ENCODE measurements at places on chromosomes 16 and 17.

DNA sequence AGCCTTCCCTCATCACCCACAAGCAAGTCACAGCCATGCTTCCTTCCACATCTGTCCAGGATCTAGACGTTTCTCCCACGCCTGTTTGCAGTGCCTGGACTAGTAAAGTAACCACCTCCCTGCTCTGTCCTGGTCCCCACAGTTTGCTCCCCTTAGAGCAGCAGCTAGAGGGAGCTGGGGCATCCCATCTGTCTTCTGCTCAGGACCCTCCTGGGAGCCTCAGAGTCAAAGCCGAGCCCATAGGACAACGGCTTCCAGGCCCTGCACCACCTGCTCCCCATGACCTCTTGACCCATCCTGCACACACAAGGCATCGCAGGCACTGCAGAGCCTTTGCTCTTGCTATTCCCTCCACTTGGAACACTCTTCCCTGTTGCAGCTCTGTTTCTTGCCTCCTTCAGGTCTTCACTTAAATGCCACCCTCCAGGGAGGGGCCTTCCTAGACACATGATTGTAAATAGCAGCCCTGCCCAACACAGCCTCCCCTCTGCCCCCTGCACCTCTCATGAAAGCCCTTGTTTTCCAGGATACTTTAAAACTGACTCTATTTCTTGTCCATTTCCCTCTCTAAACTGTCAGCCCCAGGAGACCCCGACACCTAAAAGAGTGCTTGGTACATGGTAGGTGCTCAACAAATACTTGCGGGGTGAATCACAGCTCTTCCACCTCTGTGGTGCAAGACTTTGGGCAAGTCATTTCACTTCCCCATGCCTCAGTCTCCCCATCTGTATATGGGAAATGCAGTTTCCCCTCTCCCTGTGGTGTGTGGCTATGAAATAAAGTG is 3.1 kb downstream of the NATD1 start:
- peak; percentile 63 for DNase-seq

- DNase-seq, result no peak
Observed at GRCh38 chr16:47162670-47163420, 19.1 kb upstream of the NETO2 start.

DNA sequence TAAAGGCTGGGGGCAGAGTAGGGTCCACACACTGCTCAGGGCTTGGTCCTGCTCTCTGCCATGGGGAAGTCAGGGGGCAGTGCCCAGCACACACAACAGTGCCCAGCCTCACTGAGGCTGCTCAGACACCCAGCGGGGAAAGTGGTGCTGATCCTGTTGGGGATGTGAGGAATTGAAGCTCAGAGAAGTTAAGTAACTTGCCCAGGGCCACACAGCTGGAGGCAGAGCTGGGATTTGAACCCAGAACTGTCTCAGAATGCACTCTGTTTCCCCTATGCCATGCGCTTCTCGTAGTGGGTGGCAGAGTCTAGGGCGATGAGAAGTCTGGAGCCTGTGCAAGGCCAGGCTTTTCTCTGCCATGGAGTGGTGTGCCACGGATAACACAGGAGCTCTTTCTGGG is 59.3 kb downstream of the SDK2 start:
- DNase-seq, result no peak

DNA sequence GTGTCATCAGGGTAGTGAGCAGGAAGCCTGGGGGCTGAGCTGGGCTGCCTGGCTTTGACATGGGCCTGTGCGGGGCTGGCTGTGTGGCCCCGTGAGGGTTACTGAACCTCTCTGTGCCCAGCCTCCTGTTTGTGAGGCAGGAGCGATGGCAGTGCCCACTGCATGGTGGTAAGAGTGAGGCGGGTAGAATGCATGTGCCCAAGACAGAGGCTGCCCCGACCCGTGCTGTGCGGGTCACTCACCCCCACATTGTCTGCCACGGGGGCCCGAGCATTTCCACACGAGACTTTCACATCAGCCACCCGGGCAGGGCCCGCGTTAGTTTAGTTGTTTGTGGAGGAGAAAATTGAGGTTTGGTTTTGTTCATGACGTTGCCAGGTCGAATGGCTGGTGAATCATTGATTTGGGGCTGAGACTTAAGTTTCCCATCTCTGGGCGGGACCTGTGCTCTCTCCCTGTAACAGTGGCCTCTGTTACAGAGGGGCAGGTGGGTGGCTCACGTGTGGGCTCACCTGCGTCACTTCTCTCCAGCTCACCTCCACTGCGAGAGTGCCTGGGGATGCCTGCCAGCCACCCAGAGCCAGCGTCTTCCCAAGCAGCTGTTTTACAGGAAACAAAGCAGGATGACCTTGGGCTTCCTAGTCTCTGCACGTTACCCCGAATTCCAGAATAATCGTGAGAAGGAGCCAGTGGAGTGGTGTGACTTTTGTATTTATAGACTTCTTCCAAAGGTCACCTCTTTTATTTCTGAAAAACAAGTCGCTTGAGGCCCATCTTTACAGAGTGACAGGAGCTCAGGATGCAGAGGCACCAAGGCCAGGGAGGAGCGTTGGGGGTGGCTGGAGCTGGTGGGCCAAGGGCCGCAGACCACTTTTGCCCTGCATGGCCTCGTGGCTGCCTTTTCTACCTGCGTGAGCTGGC is 150.6 kb downstream of the RPTOR start:
- DNase-seq, result no peak

GRCh38 chr16:591892-592517 is 2.1 kb downstream of the RAB40C start:
- no peak for DNase-seq

GRCh38 chr17:15456496-15456895 is 10.9 kb downstream of the CDRT4 start:
- no peak for DNase-seq

- no peak for DNase-seq
Observed at GRCh38 chr17:20206591-20206990, 197.4 kb downstream of the SPECC1 start.

GRCh38 chr17:76528528-76529223 is 8.8 kb downstream of the CYGB start:
- no peak for DNase-seq

- no peak for DNase-seq
Observed at GRCh38 chr17:43768382-43768781, 9.8 kb upstream of the SOST start.

GRCh38 chr17:10633738-10634379 is 23.2 kb downstream of the MYH3 start:
- DNase-seq, result no peak

- DNase-seq, result no peak
Observed at GRCh38 chr17:64091116-64091515, 38.8 kb downstream of the ERN1 start.

DNA sequence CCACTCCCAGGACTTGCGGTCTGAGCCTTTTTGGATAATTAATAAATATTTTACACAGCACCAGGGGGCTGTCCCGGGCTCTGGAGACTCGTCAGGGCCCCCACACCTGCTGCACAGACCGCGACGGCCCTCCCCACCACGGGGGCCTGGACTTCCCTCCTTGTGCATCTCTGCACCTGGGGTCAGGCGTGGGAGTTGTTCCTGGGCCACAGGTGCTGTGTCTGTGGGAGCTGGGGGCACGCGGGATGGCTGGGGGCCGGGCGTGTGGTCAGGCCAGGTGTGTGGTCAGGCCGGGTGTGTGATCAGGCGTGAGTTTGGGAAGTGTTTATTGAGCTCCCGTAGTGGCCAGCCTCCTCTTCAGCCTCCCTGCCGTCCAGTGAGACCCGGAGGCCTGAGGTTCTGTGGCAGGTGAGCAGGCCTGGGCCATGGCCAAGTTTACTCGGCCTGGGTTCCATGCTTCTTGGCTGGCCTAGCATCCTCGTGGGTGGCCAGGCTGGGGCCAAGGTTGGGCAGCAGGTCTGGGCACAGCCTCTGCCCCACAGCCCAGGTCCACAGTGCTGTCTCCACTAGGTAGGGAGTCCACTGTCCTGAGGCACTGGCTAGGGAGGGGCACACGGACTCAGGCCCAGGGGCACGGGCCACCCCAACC is 1.9 kb upstream of the STUB1 start:
- DNase-seq, result no peak

DNA sequence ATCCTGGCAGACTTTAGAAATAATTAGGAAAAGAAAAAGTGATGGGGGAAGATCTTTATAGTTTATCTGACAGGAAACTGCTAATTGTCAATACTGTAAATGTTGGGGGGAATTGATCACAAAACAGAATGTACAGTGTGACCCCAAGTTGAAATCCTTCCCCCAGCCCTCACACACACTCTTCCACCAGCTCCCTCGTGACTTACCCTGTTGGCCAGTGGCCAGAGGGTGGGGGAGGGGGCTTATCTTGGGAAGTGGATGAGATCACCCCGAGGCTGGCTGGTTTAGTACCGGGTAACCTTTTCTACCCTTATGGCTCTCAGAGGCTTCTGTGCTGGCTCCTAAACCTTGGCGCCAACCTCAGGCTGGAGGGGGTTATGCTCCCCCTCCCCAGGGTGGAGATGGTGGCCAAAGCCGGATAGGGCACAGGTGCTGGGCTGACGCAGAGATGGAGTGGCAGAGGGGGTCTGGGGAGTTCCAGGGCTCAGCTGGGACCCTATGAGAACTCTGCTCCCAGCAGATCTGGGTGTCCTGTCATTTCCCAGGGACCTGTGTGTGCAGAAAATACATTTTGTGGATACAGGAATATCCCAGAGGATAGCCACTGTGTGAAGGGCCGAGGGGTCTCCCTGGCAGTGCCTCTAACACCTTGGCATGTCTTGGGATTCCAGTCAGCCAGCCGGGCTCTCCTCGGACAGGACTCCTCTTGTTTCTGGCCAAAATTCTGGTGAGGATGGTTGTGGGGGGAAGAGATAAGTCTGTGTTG is 18.6 kb downstream of the CDH16 start:
- peak; percentile 83 for DNase-seq

- peak; percentile 72 for DNase-seq
Observed at GRCh38 chr16:22252317-22252716, 44.9 kb upstream of the POLR3E start.

DNA sequence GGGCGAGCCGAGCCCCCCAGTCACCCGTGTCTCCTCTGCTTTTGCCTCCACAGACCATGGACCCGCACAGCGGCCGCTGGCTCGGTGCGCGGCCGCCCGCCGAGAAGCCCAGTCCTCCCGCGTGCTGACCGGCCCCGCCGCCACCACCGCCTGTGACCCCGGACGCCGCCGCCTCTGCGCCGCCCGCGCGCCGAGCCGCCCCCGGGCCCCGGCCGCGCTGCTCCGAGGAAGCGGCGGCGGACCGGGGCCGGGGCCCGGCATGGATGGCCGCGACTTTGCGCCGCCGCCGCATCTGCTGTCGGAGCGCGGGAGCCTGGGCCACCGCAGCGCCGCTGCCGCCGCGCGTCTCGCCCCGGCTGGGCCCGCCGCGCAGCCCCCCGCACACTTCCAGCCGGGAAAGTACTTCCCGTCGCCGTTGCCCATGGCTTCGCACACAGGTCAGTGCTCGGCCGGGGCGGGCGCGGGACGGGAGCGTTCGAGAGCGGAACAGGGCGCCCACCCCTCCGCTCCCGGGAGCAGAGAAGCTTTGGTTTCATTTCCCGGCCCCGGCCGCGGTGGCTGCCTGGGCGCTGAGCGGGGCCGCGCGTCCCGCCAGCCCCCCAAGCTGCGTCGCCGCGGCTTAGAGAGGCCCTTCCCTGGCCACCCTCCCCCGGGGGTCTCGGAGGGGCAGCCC is 4.4 kb downstream of the BAHCC1 start:
- peak; percentile 87 for DNase-seq

- DNase-seq, result peak; percentile 73
Observed at GRCh38 chr17:77948690-77949114, 9.8 kb upstream of the TNRC6C start.

DNA sequence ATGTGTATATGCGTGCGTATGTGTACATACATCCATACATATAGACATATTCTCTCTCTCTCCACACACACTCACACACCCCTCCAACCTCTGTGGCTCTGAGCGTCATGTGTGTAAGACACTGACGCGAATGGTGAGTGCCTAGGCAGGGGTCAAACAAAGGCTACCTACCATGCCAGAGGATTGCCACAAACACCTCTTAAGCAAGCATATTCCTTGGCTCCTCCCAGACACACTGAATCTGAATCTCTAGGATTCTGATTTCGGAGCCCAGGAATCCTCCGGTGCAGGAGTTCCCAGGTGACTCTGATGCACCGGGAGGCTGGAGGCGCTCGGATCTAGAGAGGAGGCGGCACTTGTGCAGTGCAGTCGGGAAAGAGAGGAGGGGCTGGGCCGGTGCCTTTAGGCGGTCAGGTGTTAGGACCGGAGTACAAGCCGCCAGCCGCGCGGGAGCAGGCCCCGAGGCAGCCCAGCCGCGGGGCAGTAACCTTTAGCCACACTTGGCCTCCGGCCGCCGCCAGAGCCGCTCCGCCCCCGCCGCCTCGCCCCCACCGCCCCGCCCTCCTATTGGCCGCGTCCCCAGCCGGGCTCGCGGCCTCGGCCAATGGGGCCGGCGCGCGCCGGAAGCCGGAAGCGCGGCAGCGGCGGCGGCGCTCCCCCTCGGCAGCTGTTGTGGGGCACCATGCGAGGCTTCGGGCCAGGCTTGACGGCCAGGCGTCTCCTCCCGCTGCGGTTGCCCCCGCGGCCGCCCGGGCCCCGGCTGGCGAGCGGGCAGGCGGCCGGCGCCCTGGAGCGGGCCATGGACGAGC is at the start of gene MLYCD:
Gene MLYCD, plus strand, starts transcription at position 653 of the 809 bp plus-strand sequence. Its CDS starts 30 bp downstream, at position 683.
- DNase-seq, result peak; percentile 99

DNA sequence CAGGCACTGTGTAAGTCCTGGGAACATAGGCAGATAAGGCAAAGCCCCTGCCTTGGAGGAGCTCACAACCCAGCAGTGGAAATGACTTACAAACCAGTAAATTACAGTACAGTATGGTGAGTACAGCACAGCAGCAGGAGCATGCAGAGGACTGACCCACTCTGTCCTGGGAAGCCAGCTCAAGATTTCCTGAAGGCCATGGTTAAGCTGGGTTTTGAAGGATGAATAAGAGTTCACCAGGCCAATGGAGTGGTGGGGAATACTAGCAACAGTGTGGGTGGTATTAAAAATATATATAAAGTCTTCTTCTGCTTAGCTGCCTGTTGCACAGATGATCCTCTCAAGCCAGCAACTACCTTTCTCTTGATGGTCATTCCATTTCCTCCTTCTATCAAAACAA is 3.0 kb upstream of the GAN start:
- no peak for DNase-seq

DNA sequence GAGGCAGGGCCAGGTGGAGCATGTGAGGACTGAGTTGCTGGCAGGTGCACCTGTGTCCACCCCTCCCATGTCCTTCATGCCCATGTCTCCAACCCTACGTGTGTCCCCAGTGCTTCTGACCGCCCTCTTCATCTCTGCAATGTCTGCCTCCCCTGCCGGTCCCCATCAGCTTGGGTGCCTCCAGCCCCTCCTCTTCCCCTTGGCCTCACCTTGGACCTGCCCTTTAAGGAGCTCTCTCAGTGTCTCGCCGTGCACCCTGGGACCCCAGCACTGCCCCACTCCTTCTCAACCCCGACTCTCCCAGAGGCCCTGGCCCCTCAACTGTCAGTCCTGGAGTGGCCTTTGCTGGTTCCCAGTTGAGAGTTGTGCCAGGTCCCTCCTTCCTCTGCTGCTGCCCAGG is 15.0 kb downstream of the RIPOR1 start:
- peak; percentile 43 for DNase-seq

DNA sequence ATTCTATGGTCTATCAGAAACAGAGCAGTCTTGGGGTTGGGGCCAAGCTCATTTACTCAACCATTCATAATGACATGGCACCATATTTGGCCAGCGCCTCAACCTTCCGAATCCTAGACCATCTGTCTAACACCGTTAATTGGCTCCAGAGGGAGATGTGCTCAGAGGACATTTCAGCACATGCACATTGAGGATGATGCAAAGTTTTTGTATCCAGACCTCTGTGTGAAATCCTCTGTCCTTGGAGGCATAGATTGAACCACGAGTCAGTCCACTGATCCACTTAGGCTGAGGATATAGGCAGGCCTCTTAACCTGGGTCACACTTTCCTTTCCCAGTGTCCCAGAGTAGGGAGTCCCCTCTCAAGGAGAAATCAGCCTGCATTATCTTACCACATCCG is 85.5 kb downstream of the SHISA6 start:
- no peak for DNase-seq
